ENCODE measurements at places on chromosomes 12 and 14.

DNA sequence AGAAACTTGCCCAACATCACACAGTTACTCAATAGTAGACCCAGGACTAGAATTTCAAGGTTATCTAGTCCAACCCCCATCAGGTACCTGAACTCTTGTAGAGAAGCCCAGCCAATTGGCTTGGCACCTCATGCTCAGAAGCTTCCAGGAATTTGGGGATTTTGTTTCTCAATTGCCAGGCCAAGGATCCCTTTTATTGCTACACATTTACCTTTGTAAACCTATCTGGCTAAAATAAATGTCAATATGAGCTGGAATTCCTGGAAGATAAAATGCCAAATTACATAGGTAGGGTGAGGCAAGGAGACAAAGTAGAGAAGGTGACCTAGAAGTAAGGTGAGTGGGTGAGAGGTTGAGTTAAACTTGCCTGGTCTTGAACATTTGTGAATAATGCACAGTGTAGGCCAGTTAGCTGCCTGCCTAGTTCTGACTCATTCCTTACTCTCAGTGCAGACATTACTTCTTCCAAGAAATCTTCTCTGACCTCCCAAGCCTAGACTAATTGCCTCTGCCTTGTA, 36.3 kb downstream of the SDR9C7 start:
- DNase-seq, result no peak

DNA sequence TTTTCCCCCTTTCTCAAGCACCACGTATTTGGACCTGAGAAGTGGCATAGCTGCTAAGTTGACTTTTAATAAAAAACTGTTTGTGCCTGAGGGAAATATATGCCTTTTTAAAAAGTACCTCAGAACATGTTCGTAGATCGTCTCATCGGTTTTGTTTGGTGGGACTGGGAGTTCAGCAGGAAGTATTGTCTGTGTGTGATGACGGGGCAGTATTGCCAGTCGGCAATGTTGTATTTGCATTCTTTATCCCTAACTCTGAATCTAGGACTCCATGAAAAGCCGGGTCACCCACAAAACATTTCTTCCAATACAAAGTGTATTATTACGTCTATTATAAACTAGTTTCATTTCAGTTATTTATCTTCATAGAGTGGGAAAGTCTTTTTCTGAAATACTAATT, 19.7 kb upstream of the FGD4 start:
- DNase-seq, result no peak

GRCh38 chr12:110249105-110249504, 31.9 kb upstream of the ATP2A2 start:
- no peak for DNase-seq

DNA sequence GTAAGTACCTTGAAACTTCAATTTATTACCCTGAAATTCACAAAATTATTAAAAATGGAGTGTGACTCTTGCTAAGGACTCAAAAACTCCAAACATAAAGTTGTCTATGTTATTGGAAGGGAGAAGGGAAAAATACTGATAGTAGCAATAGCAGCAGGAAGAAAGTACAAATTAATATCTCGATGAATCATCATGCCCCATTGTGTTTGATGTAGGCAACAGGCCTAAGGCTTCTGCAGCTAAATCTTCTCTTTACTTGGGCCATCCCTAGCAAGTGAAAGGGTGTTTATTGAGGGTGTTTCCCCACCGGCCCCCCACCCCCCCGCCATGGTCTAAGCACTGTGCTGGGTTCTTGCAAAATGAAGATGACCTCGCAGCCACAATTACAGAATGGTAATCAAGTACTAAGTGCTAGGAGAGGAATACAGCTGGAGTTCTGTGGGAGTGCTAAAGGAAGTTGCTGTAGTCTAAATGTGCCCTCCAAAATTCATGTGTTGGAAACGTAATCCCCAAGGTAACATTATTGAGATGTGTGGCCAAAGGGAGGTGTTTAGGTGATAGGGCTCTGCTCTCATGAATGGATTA, 76.5 kb downstream of the SNAPC1 start:
- DNase-seq, result no peak

DNA sequence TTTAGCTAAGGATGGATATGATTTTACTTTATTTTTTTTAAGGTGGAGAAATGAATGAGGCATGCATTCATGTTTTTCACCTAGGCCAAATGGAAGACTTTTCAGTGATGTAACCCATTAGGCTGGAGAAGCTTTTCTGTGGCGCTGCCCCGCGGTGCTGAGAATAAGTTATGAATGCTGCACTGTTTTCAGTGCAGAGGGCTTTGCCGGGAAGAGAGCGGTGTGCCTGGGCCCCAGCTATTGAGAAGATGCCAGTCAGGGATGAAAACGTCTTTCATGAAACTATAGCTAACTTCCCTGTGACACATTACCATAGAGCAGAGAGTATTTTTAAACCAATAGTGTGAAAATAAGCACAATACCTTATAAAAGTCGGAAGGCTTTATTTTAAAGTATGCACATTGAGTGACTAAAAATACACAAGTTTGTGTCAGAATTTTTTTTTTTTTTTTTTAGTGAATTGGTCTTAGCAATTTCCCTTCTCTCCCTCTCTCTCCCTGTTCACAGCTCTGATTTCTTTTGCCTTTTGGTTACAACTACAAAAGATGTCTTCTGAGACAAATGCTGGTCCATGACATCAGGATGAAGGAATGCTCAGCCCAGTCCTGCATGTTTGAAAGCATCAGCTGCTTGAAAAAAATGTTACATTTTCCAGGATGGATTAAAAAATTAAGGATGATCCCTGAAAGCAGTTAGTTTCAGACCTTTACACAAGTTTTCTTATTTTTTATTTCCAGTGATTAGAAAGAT, 48.3 kb downstream of the NPAS3 start:
- no peak for DNase-seq

GRCh38 chr12:8566525-8566924, 25.8 kb upstream of the CLEC4E start:
- no peak for DNase-seq

GRCh38 chr12:122852336-122853275, 17.3 kb downstream of the HIP1R start:
- no peak for DNase-seq

DNA sequence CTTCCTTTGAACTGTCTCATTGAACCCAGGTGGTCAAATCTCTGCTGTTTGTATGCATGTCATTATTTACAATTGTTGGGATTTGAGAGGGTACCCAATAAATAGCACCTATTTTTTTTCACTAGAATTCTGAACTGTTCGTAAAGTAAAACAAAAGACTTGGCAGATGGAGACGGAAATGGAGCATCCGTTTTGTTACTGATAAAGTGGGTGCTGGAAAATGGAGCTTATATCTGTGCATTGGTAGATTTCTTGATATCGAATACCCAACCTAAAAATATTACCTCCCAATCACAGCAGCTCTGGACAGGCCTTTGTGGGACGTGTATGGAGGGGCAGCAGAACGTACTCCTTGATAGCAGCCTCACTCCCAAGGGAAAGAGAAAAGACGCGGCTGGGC, 224.4 kb downstream of the C12orf75 start:
- DNase-seq, result no peak

GRCh38 chr12:47840571-47840970, 20.9 kb upstream of the HDAC7 start:
- no peak for DNase-seq

DNA sequence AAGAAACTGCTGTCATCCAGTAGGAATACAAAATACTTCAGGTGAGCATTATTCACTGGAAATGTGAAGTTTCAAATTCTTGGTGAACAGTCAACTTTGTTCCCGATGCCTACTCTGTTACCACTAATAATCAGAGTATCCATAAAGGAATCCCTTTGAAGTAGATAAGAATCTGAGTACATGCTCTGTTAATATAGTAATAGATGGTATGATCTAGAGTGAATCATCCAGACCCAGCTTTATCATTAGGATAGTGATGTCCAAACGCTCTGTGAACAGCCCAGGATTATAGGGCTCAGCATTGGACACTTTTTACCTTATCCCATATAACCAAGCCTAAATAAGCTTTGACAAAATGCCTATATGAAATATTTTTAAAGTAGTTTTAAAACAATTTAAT, 33.3 kb downstream of the PPP2R3C start:
- DNase-seq, result no peak

- DNase-seq, result no peak
Measured at GRCh38 chr12:2482938-2483660, 311.7 kb upstream of the FKBP4 start.

- no peak for DNase-seq
Measured at GRCh38 chr12:92439420-92439805, 263.4 kb upstream of the PLEKHG7 start.

DNA sequence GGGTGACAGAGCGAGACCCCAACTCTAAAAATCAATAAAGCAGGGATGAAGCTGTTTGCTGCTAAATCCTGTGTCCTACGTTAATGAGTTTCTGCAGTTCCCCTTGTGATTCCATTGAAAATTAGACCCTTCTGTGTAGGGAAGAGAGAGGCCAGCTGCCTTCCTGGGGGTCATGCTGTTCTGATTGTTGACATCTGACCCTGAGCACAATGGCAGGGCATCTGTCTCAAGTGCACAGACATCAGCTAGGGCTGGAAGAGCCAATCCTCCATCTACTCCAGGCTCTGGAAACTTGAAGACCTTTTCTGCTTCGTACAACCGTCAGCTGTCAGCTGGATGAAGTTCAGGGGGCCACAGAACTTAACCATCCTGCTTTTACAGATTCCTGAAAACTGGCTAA, 10.1 kb downstream of the FBXL14 start:
- no peak for DNase-seq

GRCh38 chr14:48582938-48583337, 907.5 kb upstream of the MDGA2 start:
- no peak for DNase-seq

DNA sequence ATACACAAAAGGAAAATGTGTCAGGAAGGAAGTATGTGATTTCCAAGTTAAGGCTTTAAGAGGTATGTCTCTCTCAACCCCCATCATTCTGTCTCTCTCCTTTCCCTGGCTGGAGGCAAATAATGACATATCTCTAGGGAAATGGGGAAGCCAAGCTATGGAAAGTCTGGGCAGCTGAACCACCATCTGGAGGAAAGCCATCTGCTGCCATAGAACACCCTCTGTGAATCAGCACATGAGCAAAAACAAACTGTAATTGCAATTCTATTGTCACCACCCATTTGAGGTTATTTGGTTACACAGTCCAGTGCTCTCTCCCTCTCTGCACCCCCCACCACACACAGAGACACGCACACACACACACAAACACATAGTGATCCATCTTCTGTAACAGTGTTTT, 766.2 kb downstream of the FLRT2 start:
- DNase-seq, result no peak

- no peak for DNase-seq
Measured at GRCh38 chr12:123957196-123957595, 15.4 kb downstream of the CCDC92 start.

GRCh38 chr12:25401547-25402345, 151.0 kb upstream of the KRAS start:
- DNase-seq, result no peak

All from stimulated activated CD8-positive, alpha-beta memory T cell treated with anti-CD3 and anti-CD28 coated beads, Interleukin-4, amount 100 ng/mL, for 24 hours (primary cell).